Sigmoid colon (tissue), 7 donors: ENCODE measurements at places on chromosomes 3 and 15. TPM values are rescaled to one million over a fixed set of nuclear protein-coding genes. Genes with fewer than 3 reads are reported as not detected.

SHF gene
- total RNA-seq: 13.2 TPM

ZNF385D gene
- 3.9 TPM for total RNA-seq

TMCC1 gene
- total RNA-seq: 30.0 TPM

CORO2B gene
- total RNA-seq: 3.9 TPM

BCHE gene
- 34.9 TPM for total RNA-seq

DUOXA2 gene
- total RNA-seq: not detected

TMEM212 gene
- total RNA-seq: not detected

TRPM1 gene
- total RNA-seq: not detected

LMAN1L gene
- not detected for total RNA-seq

SH2D7 gene
- not detected for total RNA-seq

PYDC2 gene
- not detected for total RNA-seq

MORC1 gene
- total RNA-seq: not detected

- H3K27ac ChIP-seq: no peak overlapping the region
- H3K4me1 ChIP-seq: no peaks in the 10 kb centered on the region
- no peak for DNase-seq
Observed at GRCh38 chr3:24323272-24323671, 171.4 kb downstream of the THRB start.

- peak overlapping the region; percentile 88 for H3K4me3 ChIP-seq
- DNase-seq: no peak
- H3K27me3 ChIP-seq: no peaks in the 10 kb centered on the region
- peak overlapping the region; percentile 99 for H3K27ac ChIP-seq
- peaks cover 46% of the 10 kb centered on the region for H3K4me1 ChIP-seq
- H3K36me3 ChIP-seq: peaks cover 40% of the 10 kb centered on the region
Observed at GRCh38 chr15:78438619-78439285, 736 bp downstream of the IREB2 start.

DNA sequence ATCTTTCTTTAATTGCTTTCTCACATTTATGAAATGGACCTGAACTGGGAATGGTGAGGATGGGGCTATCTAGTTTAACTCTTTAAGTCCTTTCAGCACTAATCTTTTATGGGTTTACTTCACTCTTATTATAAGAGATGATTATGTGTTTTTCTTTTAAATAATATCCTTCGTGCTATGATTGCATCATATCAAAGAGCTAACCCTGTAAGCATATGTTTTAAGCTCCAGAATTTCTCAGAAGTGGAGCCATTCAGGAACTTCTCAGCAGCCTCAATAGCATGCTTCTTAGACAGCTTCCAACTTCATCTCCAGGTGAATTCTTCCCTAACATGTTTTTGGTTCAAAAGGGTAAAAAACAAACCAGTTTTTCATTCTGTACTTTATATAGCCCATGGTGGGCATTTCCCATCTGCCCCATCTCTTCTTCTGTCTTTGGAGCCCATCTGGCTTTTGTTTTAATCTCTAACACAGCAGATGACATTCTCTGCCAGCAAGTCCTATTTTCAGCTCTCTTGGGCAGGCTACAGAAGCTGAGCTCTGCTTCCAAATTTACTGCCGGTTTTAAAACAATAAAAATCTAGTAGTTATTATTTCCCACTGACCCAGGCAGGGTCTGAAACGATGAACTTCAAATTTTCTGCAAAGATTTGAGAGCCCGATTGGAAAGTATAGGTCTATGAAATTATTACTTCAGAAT, 26.8 kb upstream of the IL1RAP start:
- H3K27ac ChIP-seq: no peak overlapping the region
- no peak overlapping the region for H3K4me3 ChIP-seq
- DNase-seq: no peak
- H3K4me1 ChIP-seq: no peaks in the 10 kb centered on the region
- H3K36me3 ChIP-seq: no peaks in the 10 kb centered on the region

DNA sequence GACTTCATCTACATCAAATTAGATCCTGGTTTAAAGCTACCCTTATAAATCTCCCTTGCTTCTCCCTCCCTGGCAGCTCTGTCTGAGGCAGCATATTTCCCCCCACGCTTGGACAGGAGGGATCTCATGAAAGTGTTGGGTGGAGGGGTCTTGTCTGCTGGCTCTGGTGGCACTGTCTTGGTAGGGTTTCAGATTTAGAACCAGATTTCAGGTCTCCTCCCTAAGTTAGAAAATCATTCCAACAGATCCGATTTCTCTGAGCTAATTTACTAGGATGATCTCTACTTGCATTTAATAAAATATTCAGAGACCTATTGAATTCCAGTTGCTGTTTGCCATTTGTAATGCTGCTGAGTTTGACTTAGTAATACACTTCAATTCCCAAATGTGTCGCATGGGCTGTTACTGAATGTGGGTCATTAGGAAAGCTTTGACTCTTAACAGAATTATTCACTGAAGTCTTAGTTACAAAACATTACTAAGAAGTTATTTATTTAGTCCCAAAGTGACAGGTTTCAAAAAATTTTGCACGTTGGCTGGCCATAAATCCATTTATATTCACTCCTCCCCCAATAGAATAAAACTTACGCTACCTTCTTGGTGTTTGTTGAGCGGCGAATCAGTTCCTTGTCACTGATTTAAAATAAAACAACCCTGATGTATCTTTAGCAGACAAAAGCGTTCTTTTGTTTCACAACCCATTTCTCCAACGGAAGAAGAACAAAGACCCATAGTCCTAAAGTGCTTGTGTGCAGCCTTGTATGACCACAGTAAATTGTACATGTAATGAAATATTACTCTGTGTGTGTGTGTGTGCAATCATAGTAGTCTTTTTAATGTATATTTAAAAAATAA, 84.5 kb downstream of the TRAK1 start:
- no peak for DNase-seq
- H3K4me3 ChIP-seq: no peak overlapping the region
- H3K36me3 ChIP-seq: no peaks in the 10 kb centered on the region

- no peaks in the 10 kb centered on the region for H3K36me3 ChIP-seq
- peaks cover 5% of the 10 kb centered on the region for H3K27me3 ChIP-seq
- no peak overlapping the region for H3K4me3 ChIP-seq
- peak; percentile 43 for DNase-seq
Observed at GRCh38 chr15:65363306-65363705, 14.5 kb downstream of the IGDCC3 start.

DNA sequence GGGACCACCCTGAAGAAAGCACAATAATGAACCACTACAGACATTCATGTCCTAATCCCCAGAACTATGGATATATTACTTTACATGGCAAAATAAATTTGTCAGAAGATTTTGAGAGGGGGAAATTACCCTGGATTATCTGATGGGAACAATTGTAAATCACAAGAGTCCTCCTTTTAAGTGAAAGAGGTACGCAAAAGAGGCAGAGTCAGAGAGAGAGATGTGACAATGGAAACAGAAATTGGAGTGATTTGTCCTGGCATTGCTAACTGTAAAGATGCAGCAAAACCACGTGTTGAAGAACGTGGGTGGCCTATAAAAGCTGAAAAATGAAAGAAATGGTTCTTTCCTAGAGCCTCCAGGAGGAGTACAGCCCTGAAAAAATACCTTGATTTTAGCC, 1121.4 kb upstream of the ALCAM start:
- no peak for DNase-seq
- H3K27ac ChIP-seq: no peak overlapping the region
- no peak overlapping the region for H3K4me3 ChIP-seq
- H3K4me1 ChIP-seq: no peaks in the 10 kb centered on the region
- H3K27me3 ChIP-seq: no peaks in the 10 kb centered on the region

GRCh38 chr3:60140160-60140559, 1090.3 kb upstream of the CFAP20DC start:
- no peaks in the 10 kb centered on the region for H3K36me3 ChIP-seq
- no peak overlapping the region for H3K4me3 ChIP-seq

DNA sequence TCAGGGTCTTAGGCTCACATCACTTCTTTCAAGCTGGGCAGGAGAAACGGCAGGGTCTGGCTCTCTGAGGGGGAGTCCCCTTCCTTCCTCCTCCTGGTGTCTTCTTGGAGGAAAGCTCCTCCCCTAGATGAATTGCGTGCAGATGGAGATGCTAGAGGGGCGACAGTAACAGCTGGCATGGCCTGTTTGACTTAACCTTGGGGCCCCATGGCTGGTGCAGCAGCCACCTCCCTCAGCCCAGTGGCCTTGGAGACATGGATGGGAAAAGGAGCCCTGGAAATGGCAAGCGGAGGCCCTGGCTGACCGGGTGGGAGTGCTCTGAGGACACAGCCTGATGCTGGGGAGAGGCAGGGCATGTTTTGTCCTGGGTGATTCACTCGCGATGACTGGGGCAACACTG, 20.2 kb downstream of the PAK6 start:
- H3K27me3 ChIP-seq: no peaks in the 10 kb centered on the region
- no peaks in the 10 kb centered on the region for H3K4me1 ChIP-seq
- H3K27ac ChIP-seq: no peak overlapping the region
- H3K4me3 ChIP-seq: no peak overlapping the region
- H3K36me3 ChIP-seq: no peaks in the 10 kb centered on the region
- DNase-seq: no peak

DNA sequence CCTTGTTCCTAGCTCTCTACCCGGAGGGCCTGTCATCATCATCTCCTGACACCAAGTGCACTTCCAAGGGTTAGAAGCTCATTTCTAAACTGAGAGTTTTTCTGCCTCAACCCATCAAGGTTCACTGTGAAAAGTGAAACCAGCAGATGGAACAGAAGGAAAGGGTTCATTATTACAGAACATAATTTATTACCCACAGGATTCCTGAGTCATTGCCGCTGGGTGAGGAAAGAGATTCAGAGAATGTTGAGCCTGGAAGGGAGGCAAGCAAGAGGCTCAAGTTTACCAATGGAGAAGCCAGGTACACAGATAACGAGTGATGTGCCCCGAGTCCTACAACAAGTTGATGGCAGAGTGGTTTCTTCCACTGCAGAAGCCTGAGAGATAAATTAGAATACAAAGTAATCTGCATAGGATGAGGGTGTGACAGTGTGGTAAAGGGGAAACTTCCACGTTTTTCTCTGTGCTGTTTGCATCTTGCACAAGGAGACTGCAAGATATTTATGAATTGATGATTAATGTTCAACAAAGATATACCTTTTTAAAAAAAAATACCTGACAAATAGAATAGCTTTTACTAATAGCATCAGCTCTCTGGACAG, 80.5 kb upstream of the SETMAR start:
- no peak overlapping the region for H3K27ac ChIP-seq
- H3K36me3 ChIP-seq: no peaks in the 10 kb centered on the region
- no peaks in the 10 kb centered on the region for H3K4me1 ChIP-seq
- H3K4me3 ChIP-seq: no peak overlapping the region

- peaks cover 22% of the 10 kb centered on the region for H3K4me1 ChIP-seq
- no peak overlapping the region for H3K27ac ChIP-seq
- DNase-seq: no peak
- H3K4me3 ChIP-seq: no peak overlapping the region
- H3K36me3 ChIP-seq: no peaks in the 10 kb centered on the region
Observed at GRCh38 chr3:112555535-112556170, 6.1 kb downstream of the ATG3 start.

GRCh38 chr3:48493203-48493501, 10.8 kb downstream of the SHISA5 start:
- no peaks in the 10 kb centered on the region for H3K27me3 ChIP-seq
- no peaks in the 10 kb centered on the region for H3K4me1 ChIP-seq
- H3K4me3 ChIP-seq: no peak overlapping the region
- no peak overlapping the region for H3K27ac ChIP-seq
- no peak for DNase-seq

DNA sequence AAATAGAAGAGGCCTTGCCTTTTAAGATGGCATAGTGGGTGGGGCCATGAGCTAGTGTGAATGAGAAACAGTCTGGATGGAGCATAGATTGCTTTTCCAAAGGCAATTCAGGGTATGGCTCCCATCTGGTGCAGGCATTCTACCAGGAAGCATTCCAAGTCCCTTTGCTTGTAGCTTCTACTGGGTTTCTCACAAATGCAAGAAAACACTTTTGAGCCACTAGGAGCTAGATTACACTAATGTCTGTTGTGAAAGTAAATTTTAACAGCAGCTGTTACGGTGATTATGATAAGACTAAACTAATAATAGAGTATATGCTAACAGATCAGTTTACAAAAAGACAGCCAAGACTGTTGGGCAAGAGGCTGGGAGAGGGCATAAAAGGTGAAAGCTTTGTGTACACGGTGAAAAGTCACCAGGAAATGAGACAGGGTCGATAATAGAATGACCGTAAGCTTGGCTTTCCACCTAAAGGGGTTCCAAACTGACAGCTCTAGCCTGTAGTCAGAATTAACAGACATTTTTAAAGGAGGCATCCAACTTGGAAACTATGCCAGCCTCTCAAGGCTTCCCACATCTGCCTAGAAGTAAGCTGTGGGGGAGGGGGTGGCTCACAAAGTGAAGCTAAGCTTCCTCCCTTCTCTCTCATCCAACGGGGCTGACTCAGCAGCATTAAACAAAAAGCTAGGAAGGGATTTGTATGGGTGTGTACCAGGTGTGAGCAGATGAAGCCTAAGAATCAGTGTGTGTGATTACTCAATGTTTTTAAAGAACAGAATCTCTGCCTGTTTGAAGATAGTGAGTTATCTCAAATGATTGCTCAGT, 61.1 kb upstream of the GPD1L start:
- peaks cover 16% of the 10 kb centered on the region for H3K4me1 ChIP-seq
- no peak overlapping the region for H3K4me3 ChIP-seq
- H3K27ac ChIP-seq: peak overlapping the region; percentile 54
- no peak for DNase-seq

GRCh38 chr15:29130951-29131839, 138.4 kb downstream of the NSMCE3 start:
- no peak overlapping the region for H3K4me3 ChIP-seq
- no peak overlapping the region for H3K27ac ChIP-seq
- no peaks in the 10 kb centered on the region for H3K36me3 ChIP-seq
- H3K27me3 ChIP-seq: no peaks in the 10 kb centered on the region
- no peaks in the 10 kb centered on the region for H3K4me1 ChIP-seq
- peak; percentile 46 for DNase-seq

DNA sequence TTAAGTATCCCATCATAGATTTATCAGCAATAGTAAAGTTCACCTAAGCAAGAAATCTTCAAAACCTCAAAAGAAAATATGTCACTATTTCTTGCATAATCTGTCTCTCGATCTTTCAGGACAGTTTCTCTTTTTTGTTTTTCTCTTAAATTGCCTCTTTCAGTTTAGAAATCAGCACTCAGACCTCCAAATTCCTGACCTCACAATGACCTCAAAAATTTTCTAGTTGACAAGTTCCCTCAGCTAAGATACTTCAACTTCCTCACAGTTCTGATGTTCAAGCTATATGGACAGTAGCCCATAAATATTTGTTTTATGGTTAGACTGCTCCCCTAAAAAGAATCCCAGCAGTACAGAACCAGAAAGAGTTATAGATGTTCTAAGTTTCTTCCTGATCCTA, 24.1 kb downstream of the SLC24A5 start:
- H3K27ac ChIP-seq: no peak overlapping the region
- no peak for DNase-seq
- H3K36me3 ChIP-seq: no peaks in the 10 kb centered on the region

DNA sequence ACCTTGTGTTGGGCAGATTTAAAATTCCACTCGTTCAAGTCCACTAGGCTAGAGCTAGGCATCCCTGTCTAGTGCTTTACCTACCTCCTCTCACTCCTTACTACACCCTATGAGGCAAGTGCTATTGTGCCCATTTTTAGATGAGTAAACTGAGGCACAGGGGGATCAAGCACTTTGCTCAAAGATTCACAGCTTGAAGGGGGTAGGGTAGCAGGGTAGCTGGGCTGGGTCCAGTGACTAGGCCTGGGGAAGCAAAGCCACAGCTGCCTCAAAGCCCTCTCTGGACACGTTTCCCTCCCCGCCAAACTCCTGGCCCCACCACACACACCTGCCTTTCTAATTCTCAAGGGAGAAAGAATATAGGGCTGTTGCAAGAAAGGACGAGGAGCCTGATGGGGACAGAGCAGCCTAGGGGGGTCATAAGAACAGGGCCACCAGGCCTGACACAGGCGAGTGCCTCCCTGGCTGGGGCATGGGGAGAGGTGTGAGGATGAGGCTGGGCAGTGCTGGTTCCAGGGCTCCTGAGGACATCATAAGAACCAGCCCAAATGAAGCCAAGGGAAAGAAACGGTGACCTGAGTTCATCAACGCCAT, 34.8 kb upstream of the SFMBT1 start:
- no peak overlapping the region for H3K4me3 ChIP-seq
- H3K27me3 ChIP-seq: no peaks in the 10 kb centered on the region
- H3K36me3 ChIP-seq: no peaks in the 10 kb centered on the region
